AML-193 (cell line): ENCODE measurements at places on chromosomes 11 and 22.

GRCh38 chr11:76086743-76087635 lies 119.3 kb downstream of the WNT11 start:
- DNase-seq, result no peak

DNA sequence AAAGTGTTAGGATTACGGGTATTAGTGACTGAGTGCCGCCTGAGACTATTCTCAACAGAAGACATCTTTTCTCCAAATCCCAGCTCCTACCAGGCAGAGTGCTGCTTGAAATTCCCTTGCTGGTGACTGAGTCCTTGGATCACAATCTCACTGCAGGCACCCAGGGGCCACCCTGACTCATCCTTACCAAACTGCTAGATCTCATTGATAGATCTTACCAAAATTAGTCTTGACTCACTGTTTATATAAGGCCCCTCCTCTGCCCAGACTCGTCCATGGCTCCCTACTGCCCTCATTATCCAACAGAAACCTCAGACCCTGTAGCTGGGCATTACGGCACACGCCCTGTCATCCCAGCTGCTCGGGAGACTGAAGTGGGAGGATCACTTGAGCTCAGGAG lies 14.7 kb downstream of the TBC1D10A start:
- no peak for DNase-seq

GRCh38 chr11:84543367-84544159 lies 1083.6 kb downstream of the DLG2 start:
- DNase-seq, result no peak

DNA sequence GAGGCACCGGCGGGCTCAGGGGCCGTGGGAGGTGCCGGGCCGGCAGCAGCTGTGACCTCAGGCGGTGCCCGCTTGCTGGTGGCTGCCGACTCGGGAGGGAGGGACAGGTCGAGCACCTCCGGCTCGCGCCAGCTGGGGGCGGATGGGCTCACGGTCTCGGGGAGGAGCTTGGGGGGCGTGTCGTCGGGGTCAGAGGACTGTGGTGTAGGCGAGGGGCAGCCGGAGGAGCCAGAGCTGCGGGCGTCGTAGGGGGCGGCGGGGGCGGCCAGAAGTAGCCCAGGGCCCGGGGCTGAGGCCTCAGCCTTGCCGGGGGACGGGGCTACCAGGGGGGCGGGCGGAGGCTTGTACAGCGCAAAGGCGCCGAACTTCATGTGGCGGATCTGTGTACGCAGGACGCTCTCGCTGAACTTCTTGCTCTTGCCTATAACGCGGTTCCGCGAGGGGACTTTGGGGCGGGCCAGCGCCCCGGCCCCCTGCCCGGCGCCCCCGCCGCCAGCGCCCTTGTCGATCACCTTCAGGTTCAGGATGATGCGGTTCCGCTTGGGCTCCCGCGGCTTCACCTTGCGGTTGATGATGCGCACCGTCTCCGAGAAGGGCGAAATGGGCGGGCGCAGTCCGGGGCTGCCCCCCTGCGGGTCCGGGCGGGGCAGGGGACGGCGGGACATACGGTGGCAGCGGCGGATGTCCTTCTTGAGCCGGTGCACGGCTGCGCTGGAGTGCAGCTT lies 5.5 kb downstream of the CBX6 start:
- no peak for DNase-seq

GRCh38 chr22:39627208-39627607 lies 56.7 kb downstream of the CACNA1I start:
- no peak for DNase-seq

DNA sequence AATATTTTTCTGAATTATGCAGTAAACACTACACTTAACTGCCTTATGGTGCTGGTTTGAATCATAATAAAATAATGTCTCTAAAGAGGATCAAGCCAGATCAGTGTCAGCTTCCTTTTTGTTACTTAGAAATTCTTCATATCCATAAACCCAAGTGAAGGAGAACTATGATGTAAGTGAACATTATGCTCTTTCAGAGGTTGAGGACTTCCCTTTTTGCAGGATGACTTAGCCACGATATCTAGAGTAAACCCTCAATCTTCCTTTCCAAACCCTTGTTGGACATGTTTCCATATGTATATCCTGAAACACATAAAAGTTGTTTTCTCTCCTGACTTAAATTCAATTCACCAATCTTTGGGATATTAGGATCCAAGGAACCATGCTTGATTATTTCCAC lies 19.1 kb downstream of the OR8D1 start:
- no peak for DNase-seq

DNA sequence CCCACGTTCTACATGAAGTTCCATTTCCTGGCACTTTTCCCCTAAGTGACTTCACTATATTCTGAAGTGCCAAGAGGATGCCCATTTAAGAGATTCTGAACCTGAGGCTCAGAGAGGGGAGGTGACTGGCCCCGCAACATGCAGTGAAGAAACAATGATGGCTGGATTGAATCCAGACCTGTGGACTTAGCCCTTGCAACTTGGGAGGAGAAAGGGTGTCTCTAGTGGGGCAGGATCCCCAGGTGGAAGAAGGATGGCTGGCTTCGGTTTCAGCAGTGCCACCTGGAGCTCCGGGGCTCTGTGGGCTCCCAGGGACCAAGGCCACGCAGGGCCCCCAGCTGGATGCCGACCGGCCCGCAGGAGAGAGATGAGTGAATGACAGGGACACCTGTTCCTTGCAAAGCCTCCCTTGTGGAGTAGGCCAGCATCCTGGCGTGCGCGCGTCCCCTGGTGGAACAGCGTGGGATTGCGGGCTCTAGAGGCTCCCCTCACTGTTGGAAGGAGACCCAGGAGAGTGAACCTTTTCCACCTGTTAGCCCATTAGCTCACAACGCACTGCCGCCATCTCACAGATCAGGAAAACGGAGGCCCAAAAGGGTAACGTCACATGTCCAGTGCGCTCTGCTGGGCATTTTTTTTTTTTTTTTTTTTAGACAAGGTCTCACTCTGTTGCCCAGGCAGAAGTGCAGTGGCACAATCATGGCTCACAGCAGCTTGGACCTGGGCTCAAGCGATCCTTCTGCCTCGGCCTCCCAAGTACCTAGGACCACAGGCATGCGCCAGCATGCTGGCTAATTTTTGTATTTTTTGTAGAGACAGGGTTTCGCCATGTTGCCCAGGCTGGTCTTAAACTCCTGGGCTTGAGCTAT lies 104.7 kb downstream of the KIAA1671 start:
- DNase-seq, result peak; percentile 20

GRCh38 chr11:73983741-73984538 lies 1.3 kb upstream of the UCP2 start:
- DNase-seq, result peak; percentile 55

GRCh38 chr11:72777755-72778278 lies 16.0 kb downstream of the STARD10 start:
- no peak for DNase-seq

DNA sequence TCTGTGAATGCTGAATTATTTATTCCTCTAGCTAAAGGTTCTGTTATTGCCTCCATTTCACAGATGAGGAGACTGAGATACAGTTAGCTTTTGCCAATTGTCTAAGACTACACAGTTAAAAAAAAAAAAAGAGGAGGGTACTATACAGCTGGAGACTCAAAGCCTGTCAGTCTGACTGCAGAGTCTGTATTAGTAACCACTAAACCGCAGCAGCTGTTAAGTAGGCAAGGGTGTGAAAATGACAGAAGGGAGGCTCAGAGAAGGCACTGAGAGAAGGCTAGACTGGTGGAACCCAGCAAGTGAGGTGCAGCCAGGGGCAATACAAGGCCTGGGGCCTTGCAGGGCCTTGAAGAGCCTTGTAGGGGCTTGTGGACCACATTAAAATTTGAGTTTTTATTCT lies 181.2 kb downstream of the CSNK2A3 start:
- no peak for DNase-seq

GRCh38 chr11:103584021-103584420 lies 452.4 kb upstream of the DDI1 start:
- no peak for DNase-seq

- no peak for DNase-seq
These were observed 98.0 kb upstream of the LDLRAD3 start for GRCh38 chr11:35845860-35846259.

- DNase-seq, result no peak
These were observed 31.6 kb downstream of the EIF3F start for GRCh38 chr11:8018484-8019313.

DNA sequence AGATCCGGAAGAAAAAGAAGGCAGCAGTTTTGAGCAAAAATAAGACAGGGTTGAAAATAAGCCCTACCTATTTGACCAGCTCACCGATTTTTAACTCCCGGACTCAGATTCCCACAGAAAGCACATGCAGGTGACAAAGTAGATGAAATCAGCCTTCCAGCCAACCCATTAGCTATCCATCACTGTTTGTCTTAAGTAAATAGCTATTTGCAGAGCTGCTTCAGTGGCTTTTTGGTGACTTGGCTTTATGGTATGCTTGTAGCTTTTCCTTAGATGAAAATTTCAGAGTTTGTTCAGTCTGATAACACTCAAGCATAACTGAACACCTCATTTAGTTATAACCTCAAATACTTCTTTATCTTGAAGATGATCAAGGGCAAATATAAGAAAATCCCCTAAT lies 192.6 kb downstream of the HIPK3 start:
- DNase-seq, result no peak

- no peak for DNase-seq
These were observed 4.0 kb upstream of the L3MBTL2 start for GRCh38 chr22:41201141-41201540.

- DNase-seq, result no peak
These were observed 20.9 kb upstream of the TMEM191C start for GRCh38 chr22:21446128-21446826.

DNA sequence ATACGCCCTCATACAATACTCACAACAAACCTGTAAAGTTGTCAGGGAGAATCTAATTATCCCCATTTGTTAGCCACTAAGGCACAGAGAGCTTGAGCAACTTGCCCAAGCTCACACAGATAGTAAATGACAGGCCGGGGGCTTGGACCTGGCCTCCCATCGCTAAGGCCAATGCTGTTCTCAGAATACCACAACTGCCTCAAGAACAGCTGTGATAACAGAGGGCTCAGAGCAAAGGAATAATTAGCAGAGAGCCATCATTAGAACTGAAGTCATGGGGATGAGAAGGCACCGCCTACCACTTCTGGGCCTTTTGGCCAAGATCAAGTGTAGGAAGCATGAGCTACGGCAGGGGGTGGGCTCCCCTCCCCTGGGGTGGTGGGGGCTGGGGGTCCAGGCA lies 98.6 kb downstream of the FEZ1 start:
- no peak for DNase-seq

DNA sequence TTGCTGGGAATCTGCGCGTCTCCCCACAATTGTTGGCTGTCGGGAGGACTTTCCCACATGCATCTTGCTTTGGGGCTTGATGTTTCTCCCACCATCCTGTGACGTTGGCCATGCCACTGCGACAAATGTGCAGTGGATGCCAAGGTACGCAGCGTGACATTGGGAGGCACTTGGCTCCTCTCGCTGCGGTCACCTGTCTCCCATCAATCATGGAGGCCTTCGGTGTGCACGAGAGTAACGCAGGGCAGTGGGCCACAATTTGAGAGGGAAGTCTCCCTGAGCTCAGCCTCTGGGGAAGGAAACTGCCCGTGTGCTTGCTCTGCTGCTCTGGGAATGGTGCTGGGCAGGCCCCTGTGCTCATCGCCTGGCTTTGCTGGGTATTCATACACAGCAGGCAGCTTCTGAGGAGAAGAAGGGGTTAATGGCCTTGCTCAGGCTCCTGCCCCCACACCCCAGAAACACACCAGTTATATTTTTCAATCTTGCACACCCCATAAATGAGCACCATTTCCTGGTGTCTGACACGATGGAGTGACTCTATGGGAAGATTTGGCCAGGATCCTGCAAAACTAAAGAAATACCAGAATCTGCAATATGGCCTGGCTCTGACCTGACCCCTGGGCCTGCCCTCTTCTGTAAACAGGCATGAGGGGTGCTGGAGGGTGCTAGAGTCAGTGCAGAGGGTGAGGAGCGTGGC lies 153.5 kb downstream of the ADAMTS15 start:
- DNase-seq, result no peak

DNA sequence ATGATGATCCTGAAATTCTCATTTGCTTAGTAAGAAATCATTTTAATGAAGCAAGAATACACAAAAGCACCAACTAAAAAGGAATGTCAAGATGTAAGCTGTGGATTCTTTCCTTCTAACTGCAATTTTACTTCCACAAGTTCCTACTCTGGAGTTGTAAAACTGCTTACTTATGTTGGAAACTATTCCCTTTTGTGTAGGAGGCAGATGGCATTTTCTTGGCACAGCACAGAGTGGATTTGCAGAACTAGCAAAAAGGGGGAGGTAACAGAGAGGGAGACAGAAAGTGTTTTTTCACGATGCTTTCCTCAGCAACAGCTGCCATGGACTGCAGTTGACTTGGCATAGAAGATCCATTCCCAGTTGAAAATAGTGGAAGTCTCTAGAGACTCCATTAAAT lies 1112.0 kb upstream of the RAG2 start:
- no peak for DNase-seq

GRCh38 chr11:503179-503981 lies 3.7 kb downstream of the RNH1 start:
- peak; percentile 79 for DNase-seq

- peak; percentile 67 for DNase-seq
These were observed 4.7 kb downstream of the CCDC34 start for GRCh38 chr11:27358296-27358695.

DNA sequence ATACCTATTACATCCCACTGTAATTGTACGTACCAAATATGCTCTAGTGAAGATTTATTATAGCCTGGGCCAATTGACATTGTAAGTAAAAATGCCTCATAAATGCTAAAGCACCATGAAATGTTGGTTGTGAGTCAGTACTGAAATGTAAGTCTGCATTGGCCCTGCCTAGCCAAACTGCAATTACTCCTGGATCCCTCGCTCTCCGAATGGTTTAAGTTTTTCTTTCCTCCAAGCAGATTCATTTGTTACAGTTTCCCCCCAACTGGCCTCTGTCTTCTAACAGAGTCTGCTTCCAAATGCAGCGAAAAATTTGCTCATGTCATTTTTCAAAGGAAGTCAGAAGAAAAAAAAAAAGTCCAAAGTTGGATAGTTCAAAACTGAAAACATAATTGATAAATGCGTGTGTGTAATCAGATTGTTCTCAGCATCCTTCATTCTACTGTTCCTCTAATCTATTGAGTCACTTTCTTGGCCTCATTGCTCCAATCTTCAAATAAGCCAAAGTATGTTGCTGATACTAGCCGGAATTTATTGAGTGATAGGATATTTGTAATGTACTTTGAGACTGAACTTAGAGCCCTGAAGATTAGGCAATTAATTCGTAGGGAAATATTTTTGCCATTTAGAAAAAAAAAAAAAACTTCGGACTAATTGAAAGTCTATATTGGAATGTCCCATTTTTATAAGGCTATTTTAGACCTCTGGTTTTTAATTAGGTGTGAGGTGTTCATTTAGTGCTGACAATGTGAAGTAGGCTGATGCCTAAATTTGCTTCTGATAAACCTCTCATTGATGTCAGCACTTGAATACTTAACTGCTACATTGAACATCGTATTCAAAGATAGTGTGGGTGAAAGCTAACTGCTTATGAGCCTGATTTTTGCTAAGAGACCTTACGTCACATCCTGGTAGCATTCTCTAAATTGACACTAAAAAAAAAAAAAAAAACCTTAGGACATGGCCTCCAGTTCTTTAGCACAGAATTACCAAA lies 93.4 kb downstream of the WT1 start:
- DNase-seq, result no peak

- no peak for DNase-seq
These were observed at the start of gene NAALAD2 for GRCh38 chr11:90134478-90135003. Gene NAALAD2 (plus strand): TSS chr11:90134663. CDS start chr11:90134759, 96 bp downstream.

- no peak for DNase-seq
These were observed 16.8 kb upstream of the CABP7 start for GRCh38 chr22:29702931-29703501.

GRCh38 chr11:10352921-10353550 lies 48.2 kb downstream of the ADM start:
- DNase-seq, result no peak

GRCh38 chr11:100774132-100774531 lies 87.0 kb downstream of the ARHGAP42 start:
- DNase-seq, result no peak

- no peak for DNase-seq
These were observed 112.5 kb downstream of the KCNQ1OT1 start for GRCh38 chr11:2587132-2587930.
